Activated CD8-positive, alpha-beta memory T cell treated with anti-CD3 and anti-CD28 coated beads for 1 hour (primary cell): ENCODE measurements at places on chromosomes 11 and 22.

- no peak for DNase-seq
Measured at GRCh38 chr11:85825616-85826015, 14.7 kb upstream of the SYTL2 start.

DNA sequence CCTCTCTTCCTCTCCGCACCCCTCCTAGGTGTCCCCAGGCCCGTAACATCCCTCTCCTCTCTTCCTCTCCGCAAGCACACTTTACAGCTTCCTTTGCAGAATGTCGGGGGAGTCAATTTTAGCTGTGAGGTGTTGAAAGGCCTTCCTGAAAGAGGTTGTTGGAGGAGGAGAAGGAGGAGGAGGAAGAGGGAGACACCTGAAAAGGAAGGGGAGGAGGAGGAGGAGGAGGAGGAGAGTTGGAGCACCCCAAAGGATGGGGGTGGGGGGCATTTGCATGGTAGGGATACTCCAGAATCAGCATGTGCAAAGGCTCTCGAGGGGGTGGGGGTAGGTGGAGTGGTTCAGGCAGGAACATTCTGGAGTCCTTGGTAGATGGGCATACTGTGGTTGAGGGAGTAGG, 1045.1 kb downstream of the TBC1D22A start:
- DNase-seq = no peak

DNA sequence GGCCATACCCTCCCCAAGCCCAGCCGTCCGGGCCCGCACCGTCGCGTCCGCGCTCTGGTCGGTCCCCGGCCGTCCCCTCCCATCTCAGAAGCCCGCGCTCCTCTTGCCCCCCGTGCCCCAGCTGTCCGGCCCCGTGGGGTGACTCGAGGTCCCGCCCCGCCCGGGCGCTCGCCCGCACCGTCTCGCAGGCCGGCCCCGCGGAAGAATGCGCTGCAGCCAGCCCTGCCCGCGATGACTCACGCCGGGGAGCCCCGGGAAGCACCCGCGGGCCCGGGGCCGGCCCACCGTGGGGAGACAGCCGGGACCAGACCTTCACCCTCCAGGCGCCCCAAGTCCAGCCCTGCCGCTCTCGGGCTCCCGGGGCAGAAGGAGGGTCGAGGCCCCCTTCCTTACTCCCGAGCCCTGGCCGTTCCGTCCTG, 320 bp upstream of the PHLDA2 start:
- DNase-seq = no peak

GRCh38 chr11:35539781-35540281, 14.4 kb upstream of the PAMR1 start:
- DNase-seq = no peak

GRCh38 chr11:133934599-133935550, 21.9 kb downstream of the IGSF9B start:
- no peak for DNase-seq

DNA sequence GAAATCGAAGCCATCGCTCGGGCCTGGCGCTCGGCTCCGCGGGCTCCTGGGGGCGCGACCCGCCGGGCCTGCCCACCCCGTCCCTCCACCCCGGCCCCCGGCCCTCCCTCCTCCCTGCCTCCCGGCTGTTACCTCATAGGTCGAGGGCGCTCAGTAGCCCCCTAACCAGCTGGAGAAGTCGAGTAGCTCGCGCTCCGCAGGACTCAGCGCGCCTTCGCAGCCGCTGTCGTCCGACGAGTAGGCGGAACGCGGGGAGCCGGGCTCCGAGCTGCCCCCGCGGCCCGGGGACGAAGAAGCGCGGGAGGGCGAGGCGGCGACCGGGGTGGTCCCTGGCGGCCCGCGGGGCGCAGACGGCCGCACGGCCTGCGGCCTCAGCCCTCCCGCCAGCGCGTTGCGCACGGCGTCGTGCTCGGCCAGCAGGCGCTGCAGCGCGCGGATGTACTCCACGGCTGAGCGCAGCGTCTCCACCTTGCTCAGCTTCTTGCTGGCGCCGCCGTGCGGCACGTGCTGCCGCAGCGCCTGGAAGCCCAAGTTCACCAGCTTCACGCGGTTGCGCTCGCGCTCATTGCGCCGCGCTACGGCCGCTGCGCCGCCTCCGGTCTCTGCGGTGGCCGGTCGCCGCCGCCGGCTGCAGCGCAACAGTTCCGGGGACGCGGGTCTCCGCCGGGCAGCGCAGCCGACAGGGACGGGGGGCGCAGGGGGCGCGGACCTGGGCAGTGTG, 627 bp downstream of the ASCL2 start:
- no peak for DNase-seq

DNA sequence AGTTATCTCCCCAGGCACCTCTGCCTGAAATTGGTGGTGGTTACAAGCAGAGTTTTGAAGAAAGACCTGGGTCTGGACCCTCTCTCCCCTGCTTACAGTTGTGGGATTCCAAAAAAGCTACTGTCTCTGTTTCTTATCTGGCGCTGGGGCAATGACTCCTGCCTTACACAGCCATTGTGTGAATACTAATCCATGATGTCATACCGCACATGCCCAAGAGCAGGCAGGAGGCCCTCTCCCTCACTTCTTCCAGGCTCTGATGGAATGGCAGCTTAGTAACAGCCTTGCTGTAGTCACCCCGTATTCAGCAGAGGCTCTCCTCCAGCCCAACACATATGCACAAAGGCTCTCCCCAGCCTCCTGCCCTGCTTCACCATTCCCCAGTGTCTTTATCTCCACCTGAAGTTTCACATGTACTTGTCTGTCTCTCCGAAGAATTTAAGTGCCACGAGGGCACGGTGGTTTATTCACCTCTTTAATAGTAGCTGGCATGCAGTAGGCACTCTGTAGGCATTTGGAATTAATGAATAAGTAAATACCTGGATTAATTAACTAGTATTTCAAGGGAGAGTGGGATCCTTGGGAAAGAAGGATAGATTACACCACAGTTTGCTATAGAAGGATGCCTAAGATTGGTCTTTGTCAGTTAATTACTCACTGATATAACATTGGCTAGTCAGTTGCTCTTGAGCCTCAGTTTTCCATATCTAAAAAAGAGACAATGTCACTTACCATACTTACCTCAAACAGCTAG, 165.6 kb downstream of the ETS1 start:
- no peak for DNase-seq

GRCh38 chr11:607020-607780, 8.6 kb downstream of the IRF7 start:
- no peak for DNase-seq

GRCh38 chr22:25892678-25893077, 150.7 kb downstream of the MYO18B start:
- no peak for DNase-seq

DNA sequence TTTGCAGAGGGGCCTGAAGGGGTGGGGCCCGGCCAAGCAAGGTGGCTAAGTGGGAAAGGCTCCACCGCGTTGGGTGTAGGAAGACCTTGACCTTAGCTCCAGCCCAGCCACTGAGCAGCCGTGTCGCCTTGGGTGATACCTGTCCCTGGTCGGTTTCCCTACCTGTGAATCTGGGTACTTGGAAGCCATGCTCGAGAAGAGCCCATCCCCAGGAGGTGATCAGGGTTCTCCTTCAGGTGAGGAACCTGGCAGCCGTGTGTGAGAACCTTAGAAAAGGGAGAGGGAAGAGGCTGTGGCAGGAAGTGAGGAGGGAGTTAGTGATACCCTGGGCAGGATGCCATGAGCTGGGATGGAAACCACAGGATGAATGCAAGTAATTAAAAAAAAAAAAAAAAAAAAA, 21.6 kb downstream of the PPARA start:
- no peak for DNase-seq

DNA sequence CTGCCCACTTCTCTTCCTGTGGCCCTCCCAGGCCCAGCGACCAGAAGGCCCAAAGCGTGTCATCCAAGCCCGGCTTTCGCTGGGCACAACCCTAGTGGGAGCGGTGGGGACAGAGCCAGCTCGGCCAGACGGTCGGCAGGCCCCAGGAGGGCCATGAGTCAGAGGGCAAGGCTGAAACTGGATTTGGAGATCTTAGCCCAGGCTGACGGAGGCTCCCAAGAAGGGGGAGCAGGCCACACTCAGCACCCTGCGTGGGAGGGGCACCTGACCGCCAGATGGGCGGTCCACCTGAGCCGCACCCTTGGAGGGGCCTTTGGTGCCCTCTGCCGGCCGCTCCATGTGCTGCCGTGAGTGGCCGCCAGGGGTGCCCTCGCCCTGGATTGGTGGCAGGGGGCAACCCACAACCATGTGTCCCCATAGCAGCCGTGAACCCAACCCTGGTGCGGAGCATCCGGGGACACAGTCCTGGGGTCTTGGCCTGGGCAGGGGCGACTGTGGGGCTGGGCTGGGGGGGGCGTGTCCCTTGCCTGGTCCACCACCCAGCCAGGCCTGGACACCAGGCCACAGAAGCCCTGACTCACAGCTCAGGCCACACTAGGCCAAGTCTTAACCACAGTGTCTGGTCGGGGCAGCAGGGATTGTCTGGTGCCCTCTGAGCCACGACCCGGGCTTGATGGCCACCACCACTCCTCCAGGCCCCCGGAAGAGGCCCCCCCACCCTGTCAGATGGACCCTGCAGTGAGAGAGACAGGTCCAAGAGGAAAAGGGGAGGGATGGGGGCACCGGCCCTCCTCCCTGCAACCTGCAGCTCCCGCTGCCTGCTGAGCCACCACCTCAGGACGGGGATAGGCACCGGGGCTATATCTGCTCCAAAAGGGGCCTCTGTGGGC, 19.2 kb upstream of the TALDO1 start:
- peak; percentile 42 for DNase-seq

DNA sequence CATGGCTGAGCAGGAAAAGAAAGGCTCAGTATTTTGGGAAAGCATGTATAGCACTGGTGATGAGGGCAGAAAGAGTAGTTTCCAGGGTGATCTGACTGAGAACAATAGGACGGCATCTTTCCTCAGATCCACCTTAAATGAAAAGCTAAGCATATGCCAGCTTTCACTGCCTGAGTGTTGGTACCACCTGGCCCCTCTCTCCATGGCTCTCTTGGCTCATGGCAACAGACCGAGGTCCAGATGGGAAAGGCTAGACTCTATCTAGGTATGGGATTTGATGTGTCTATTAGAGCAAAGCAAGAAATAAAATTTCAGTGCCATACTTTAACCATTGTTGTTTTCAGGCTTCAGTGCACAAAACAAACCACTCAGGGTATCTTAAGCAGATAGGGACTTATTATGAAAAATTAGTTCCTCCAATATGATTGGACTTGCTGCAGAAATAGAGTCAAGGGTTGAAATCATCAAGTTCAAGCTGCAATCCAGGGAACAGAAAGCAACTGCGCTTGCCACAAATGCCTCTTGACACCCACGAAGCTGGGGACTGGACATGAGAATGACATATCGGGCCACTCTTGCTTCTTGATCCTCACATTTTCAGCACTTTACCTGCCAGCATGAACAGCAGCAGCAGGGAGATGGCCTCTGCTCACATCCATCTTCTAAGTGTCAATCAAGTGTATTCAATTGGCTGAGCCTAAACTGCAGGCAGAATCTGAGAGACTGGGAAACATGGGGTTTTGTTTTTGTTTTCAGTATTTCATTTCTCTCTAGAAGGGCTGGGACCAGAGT, 64.0 kb upstream of the SNX19 start:
- DNase-seq = no peak

DNA sequence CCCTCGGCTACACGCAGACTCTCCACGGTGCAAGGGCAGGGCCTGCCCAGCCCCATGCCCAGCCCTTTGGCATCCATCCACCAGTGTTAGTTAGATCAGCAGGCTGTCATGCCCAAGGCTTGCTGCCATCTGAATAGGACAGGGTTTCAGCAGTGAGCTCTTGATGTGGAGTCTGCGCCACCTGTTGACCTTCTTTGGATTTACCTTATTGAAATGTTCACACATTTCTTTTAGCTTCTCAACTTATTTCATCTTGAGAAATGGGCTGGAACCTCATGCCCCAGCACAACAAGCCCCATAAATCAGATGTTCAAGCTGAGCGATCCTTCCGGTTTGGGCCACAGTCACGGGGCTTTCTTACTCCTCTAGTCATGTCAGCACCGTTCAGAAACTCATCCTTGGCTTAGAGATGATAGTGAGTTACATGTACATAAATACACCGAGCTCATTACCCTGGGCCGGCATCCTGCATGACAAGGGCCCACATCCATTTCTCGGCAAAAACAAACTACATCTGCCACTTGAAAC, 61.7 kb downstream of the PARVB start:
- no peak for DNase-seq

DNA sequence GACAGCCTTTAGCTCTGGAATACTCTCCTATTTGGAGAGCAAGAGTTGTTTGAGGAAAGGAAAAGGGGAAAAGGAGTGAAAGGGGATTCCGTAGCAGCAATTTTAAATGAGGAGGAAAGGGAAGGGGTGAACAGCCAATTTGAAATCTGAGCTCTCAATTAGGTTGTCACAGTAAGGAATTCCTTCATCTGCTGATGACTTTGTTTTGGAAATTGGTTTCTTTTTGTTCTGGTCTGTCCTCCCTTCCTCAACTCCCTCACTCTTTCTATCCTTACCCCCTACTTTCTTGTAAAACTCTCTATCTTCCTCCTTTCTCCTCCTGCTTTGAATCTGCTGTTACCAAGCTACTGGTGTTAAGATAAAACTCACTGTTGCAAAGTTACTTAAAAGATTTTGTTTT, 1155.6 kb downstream of the DLG2 start:
- no peak for DNase-seq

- no peak for DNase-seq
Measured at GRCh38 chr11:1404461-1405185, 14.9 kb downstream of the BRSK2 start.

DNA sequence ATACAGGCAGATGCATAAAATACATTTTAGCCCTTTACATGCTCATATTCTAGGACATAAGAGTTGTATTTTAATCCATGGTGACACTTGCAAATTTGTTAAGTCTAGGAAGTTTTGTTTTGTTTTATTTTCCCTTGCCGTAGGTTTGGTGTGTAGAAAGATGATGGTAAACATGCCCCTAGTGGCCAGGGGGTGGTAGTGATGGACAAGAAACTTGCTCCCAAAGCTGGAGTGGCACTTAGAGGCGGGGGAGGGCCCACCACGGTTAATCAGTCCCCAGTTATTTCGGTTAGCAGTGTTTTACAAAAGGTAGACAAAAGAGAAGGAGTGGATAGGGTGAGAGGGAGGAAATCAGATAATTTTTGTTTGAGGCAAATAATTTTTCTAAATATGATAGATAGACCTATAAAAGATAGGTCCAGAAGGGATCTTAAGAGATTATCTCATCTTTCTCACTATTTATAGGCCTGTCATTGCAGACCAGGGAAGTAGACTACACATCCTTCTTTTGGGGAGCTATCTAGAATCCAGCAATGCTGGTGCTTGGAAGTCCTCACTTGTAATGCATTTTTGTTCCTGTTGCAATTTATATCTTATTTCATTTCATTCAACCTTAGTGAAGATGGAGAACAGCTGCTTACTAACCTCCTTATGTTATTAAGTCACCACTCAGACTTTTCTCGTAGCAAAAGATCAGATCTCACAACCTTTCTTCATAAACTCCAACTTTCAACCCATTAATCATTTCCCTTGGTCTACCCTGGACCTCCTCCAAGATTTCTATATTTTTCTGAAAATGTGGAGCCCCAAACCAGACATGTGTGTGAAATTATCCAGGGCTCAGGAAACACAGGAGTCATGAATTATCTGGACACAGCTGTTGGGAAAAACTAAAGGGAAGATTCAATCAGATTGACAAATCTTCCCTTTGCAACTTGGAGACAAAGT, 5.9 kb upstream of the BDNF start:
- DNase-seq = no peak
